ENCODE measurements at places on chromosomes 7 and 10.

GRCh38 chr10:132588301-132589013 is 50.9 kb downstream of the INPP5A start:
- DNase-seq, result no peak

GRCh38 chr7:155378580-155378934 is 79.4 kb upstream of the EN2 start:
- no peak for DNase-seq

DNA sequence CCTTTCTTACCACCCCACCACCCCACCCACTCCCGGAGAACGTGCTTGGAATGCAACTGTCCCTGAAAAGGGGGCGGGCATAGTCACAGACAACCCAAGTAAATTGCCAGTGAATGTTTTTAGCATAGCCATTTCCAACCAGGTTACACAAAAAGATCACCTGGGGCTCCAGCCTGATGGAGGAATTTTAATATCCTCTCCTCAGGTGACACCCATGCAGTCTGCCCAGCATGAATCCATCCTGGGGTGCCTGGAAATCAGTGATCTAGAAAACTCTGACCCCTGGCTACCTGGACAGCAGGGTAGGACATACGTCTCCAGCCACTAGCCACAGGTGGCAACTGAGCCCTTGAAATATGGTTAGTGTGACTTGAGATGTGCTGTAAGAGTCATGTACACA is 61.1 kb downstream of the SORBS1 start:
- DNase-seq, result no peak

DNA sequence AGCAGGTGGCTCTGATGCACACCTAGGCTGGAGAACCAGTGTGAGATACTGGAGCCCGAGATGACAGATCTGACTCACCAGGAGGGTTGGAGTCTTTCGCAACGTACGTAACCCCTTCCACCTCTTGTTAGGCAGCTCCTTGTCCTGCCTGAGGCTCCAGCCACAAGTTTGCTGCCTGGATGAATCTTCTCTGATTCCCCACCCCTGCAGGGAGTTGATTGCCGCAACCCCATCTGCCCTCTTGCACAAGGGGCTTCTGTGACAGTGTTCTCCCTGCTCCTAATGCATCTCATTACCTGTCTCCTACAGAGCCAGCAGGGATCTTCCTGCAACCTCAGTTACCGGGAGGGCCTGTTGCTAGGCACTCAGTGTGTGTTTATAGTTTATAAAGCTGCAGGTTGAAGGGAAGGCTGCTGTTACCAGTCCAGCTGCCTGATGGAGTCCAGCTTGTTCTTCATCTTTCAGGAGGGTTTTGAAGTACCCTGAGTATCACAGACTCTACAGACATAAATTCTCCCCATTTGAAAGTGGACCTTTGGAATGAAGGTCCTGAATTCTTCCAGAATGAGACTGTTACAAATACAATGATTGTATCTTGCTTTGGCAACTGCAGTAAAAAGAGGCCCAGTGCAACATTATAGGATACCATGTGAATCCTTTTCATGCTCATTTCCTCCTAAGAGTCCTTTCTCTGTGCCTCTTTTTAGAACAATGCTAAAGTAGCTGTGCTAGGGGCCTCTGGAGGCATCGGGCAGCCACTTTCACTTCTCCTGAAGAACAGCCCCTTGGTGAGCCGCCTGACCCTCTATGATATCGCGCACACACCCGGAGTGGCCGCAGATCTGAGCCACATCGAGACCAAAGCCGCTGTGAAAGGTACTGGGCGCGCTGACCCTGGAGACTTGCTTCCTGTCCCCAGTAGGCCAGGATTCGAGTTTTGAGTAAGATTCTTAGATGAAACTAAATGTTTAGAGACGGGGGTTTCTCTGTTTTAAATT is 6.5 kb downstream of the MDH2 start:
- DNase-seq, result no peak
